ENCODE measurements at places on chromosomes 2 and 18.

DNA sequence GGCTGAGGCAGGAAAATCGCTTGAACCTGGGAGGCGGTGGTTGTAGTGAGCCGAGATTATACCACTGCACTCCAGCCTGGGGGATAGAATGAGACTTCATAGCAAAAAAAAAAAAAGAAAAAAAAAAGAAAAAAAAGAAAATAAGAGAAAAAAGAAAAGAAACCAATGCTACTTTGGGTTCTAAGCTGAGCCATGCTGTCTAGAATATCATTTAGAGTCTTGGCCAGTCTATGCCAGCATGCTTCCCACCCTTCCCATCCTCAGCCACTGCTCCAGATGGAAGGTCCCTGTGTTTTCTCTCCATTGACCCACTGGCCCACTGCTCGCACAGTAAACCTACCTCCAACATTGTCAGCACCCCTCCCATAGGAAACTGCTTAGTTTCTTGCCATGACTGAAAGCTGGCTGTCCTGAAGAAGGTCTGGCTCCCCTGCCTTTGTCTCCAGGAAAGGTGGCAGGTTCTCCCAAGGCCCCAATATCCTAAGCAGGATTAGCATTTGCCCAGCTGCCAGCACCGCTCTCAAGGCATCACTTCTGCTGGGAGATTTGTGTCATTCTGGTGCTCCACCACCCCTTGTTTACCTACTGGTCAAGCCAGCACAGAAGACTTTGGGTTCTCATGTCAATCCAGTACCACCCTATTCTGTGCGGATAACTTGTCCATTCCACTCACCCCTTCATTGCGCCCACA is 47.3 kb upstream of the PAPOLG start:
- DNase-seq, result no peak

- DNase-seq, result no peak
Observed at GRCh38 chr2:122100756-122101155, 345.3 kb downstream of the TSN start.

- DNase-seq, result no peak
Observed at GRCh38 chr2:196331851-196332250, 160.5 kb upstream of the STK17B start.

GRCh38 chr2:32947076-32947483 is 327 bp downstream of the LTBP1 start:
- DNase-seq, result peak; percentile 36

- DNase-seq, result no peak
Observed at GRCh38 chr2:132604561-132604960, 65.4 kb downstream of the LYPD1 start.

- DNase-seq, result no peak
Observed at GRCh38 chr2:36729067-36729466, 32.6 kb downstream of the VIT start.

- DNase-seq, result no peak
Observed at GRCh38 chr18:56652802-56653201, 1.6 kb downstream of the WDR7 start.

GRCh38 chr2:237025090-237025865 is 60.4 kb upstream of the COPS8 start:
- peak; percentile 7 for DNase-seq

GRCh38 chr18:24875777-24876176 is 415.3 kb downstream of the HRH4 start:
- no peak for DNase-seq

GRCh38 chr2:205650450-205650849 is 31.9 kb upstream of the NRP2 start:
- no peak for DNase-seq

- no peak for DNase-seq
Observed at GRCh38 chr2:210020138-210020537, 17.7 kb downstream of the RPE start.

DNA sequence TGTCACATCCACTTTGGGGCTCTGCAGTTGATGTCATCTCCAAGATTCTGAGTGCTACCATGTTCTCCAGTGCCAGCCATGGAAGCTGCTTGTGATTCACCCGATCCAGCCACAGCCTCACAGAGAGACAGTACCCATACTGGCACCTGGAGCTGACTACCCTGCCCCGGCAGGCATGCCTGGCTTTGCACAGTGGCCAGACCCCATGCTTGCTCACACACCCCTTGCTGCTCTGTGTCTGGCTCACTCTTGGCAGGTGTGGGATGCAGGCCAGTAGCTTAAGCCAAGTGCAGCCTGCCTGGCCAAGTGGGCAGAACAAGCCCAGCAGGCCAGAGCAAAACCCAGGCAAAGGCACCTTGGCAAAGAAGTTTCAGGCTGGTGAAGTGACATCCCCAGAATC is 828.4 kb upstream of the VRK2 start:
- DNase-seq, result no peak

GRCh38 chr2:163711258-163711657 is 24.6 kb downstream of the FIGN start:
- no peak for DNase-seq

DNA sequence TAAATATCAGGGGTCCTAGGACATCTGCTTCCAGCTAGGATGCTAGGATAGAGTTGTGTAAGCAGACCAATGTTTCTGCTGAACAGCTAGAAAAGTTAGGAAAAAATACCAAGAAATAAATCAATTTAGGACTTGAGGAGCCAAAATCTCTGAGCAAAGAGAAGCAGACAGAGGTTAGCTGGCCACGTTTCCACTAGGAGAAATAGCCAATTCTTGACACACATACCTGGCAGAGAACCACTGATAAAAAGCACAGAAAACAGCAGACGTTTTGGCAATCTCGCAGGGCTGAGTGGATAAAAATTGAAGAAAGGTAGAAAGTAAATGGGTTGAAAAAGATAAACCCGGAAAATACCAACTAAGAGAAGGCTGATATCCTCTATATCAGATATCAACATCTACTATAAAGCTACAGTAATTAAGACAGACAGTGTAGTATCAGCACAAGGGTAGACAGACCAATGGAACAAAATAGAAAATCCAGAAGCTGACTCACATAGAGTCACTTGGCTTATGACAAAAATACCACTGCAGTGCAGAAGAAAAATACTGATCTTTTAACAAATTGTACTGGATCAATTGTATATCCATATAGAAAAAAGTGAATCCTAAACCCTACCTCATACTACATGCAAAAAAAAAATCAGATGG is 306.1 kb upstream of the KLHL29 start:
- no peak for DNase-seq

DNA sequence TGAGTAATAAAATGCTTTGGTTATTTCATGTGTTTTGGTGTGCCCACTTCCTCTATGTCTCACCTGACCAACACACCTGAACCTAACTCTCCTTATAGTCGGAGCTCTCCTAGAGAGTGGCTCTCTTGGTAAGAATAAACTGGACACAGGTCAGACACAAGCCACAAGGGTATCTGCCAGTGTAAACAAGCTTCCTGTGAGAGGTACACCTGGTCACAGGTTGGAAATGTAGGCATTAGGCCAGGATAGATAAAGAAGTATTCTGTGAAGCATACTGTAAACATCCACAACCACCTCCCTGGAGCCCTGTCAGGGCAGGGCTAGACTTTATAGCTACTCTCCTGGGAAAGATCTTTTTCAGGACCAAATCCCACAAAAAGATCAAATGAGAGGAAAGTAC is 69.4 kb downstream of the ZDBF2 start:
- no peak for DNase-seq

- DNase-seq, result no peak
Observed at GRCh38 chr2:239220981-239221396, 179.8 kb downstream of the HDAC4 start.

DNA sequence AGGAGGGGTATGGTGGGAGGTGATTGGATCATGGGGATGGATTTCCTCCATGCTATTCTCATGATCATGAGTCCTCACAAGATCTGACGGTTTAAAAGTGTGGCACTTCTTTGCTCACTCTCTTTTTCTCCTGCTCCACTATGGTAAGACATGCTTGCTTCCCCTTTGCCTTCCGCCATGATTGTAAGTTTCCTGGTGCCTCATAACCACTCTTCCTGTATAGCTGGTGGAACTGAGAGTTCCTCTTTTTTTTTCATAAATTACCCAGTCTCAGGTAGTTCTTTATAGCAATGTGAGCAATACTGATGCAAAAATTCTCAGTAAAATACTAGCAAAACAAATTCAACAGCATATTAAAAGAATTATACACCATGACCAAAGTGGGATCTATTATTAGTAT is 728.5 kb upstream of the SLC8A1 start:
- DNase-seq, result no peak

- DNase-seq, result peak; percentile 67
Observed at GRCh38 chr18:74147779-74148542, at the start of the genes FBXO15 and TIMM21. Gene FBXO15, minus strand, starts transcription at chr18:74147834. Its CDS starts 49 bp downstream, at chr18:74147785. Gene TIMM21, plus strand, starts transcription at chr18:74148523. Its CDS starts 286 bp downstream, at chr18:74148809.

DNA sequence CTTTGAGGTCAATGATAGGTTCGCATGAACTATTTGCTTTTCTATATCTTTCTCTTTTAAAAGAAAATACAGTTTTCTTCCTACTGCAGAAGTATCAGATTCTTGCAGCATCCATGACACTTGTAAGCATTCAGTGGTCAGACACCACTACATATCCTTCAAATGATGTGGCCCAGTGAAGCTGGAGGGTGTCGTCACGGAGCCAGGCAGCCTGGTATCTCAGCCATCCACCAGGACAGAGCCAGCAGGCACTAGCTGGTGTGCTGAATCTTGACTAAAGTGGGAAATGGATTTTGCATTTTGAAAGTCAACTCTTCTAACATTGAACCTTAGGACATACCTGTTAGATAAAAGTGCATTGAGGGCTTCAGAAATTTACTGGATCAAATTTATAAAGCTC is 5.4 kb downstream of the KLHL14 start:
- no peak for DNase-seq

DNA sequence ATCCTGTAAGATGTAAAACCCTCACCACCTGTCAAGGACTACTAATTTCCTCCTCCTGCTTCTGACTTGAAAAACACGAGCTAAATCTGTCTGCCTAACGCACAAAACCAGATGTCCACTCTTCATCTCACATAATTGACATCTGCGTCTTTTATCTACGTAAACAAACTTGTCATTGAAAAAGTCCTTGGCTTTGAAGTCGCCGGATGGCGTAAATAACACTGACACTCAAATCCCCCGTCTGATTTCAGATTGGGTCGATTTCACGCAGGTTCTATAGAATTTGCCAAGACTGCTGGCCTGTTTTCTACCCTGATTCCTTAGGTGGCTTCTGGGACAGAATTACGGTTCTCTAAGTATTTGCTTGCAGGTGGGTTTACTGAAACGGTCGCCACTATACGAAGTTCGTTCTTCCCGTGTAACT is 539 bp upstream of the MOB4 start:
- DNase-seq, result no peak

DNA sequence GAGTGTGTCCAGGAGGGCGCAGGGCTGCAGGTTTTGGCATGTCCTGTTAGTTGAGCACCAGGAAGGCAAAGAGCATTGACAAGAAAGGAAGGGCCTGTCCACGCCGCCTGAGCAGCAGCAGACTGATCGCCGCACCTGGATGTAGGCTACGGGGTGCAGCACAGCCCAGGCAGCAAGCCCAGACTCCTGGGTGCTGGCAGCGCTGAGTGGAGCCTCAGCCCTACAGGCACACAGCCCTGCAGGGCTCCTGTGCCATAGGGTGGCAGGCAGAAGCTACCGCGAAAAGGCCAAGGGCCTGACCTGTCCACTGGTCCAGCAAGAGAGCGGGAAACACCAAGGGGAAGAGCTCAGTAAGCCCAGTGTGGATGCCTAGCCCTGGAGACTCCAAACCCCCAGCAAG is 198.0 kb downstream of the HDAC4 start:
- no peak for DNase-seq

DNA sequence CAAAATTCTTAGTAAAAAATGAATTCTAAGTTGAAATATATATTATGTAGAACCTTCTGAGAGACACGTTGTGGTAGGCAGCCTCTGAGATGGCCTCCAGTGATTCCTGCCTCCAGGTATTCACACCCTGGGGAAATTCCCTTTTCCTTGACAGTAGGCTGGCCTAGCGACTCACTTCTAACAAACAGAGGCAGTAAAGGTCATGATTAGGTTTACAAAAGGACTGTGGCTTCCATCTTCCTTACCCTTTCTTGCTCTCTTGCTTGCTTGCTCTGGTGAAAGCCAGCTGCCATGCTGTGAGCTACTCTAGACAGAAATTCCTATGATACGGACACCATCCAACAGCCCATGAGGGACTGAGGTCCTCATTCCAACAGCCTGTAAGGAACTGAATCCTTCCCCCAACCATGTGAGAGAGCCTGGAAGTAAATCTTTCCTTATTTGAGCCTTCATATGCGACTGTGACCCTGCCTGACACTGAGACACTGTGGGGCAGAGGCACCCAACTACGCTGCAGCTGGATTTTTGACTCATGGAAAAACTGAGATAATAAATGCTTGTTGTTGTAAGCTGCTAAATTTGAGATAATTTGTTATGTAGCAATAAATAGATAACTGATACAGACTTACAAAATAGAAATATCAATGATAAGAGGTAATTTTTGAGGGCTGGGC is 32.7 kb upstream of the SERTAD2 start:
- DNase-seq, result no peak

GRCh38 chr18:76824145-76824676 is 1.9 kb downstream of the ZNF236 start:
- no peak for DNase-seq

- DNase-seq, result no peak
Observed at GRCh38 chr18:42105394-42105793, 150.4 kb downstream of the PIK3C3 start.

DNA sequence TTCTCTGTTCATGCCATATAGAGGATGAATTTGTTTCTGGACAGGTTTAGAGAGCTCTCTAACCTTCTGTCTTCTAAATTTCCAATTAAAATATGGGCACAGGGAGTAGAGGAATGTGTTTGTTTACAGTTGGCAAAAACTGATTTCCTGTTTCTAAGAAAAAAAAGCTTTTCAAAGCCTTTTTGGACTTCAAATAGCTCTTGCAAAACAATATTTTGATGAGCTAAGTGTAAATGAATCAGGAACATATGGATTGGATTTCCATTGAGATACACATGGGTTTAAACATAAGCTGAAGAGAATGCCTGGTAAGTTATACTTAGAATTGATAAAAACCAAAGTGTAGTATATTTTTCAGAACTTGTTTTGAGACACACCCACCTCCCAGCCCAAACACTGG is 677.5 kb downstream of the NYAP2 start:
- no peak for DNase-seq

DNA sequence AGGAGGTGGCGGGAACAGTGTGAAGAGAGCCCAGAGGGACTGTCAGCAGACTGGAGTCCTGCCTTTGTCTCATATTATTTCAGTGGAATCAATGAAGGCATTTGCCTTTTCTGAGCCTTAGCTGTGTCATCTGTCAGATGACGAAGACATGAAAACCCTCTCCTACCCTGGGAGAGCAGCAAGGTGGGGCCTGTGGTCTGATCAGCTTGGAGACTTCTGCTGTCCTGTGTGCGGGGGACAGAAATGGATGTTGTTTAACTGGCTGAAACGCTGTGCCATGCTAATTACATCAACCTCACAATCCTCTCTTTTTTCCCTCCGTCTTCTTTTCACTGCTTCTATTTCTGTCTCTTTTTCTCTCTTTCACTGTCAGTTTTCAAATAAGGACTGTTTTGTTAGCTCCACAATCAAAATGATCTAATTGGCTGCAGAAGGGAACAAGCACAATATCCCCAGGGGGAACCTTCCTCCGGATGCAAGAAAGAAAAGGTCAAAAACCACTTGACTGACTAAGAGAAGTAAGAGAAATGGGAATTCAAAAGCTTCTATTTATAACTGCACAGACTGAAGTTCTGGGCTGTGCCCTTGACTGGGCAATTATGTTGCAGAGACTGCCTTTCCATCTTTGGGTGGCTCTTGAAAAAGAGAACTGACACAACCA is 340.1 kb downstream of the CLIP4 start:
- no peak for DNase-seq

Measured in HuH-7.5 (cell line).